ENCODE measurements at places on chromosomes 4 and X.

DNA sequence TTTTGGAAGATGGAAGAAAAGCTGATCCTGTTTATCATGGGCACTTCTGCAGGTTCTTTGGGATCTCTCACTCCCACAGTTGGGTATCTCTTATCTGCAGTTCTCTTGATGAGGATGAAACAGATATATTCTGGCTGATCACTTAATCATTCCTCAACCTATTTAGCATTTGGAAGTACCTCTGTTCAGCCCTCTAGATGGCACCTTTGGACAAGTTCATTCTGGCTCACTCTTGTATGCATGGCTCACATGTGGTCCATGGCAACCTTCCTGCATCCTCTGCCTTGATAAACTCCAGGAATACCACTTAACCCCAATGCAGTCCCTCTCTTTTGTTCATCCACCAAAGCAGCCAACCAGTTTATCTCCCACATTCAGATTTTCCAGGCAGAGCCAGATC is 74.2 kb downstream of the SMARCA5 start:
- peak; percentile 24 for DNase-seq

- no peak for DNase-seq
Measured at GRCh38 chr4:76499461-76499860, 64.4 kb downstream of the SHROOM3 start.

- DNase-seq = no peak
Measured at GRCh38 chr4:62927574-62927973, 1481.7 kb downstream of the TECRL start.

- no peak for DNase-seq
Measured at GRCh38 chrX:24113181-24113580, 36.3 kb upstream of the ZFX start.

DNA sequence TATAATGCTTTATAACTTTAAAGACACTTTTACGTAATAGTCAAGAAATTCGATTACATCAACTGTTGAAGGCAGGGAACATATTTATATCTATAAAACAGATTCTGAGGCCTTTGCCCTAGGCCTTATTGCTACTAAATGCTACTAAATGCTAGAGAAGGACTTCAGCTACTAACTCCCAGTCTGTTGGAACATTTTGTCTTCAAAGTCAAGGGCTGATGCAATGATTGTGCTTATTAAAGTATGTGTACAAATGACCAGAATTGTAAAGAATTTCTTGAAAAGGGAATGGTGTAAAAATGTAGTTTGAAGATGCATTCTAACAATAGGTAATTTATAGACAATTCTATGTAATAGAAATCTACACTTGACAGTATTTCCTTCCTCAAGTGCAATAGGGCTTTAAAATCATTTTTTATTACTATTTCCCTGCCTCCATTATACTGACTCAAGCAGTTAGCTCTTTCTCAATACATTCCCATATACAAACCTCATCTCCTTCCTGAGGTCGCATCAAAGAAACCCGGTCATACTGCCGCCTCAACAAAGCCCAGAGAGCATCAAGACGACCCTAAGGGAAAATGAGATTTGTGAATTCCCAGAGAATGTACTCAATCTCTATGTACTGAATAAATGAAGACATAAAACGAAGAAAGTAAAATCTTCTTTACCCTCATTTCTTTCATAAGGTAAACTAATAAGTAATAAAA is 95.7 kb downstream of the ANTXR2 start:
- no peak for DNase-seq

DNA sequence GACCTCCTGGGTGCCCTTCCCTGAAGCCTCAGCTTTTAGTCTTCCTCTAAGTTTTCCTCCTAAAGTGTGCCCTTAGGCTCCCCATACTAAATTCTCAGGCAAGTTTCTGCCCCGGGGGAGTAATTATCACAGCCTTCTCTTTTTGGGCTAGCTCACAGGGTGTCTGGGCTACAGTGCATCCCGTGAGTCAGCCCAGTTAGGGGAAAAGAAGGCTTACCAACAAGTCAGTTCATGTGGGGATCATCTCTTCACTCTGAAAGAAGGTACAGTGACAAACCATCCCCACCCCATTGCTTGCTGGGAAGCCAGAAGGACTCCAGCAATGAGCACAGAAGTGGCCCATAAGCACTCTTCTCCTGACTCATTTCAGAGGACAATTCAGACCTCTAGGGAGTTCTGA is 134.7 kb upstream of the FAM9C start:
- DNase-seq = no peak
